ENCODE measurements at places on chromosomes 4 and X. TPM values are rescaled to one million over a fixed set of nuclear protein-coding genes. Genes with fewer than 3 reads are reported as not detected.

- DNase-seq = no peak
Observed at GRCh38 chr4:4460759-4461158, 73.9 kb downstream of the NSG1 start.

DNA sequence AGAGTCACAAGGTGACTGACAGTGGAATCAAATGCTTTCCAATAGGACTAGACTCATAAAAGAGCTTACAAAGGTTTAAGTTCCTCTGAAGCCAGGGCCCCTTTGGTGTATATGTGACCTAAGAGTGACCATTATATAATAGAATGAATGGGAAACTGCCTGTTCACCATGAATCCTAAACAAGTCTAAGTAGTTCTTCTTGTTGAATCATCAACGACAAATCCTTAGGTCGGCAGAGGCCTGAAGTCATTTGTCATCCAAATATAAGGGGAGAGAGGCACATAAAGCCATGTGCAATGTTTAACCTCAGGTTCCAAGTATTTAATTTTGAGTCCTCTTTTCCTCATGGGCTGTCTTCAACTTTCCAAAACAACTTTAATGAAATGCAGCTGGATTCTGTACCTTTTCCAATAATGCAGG, 122.4 kb downstream of the RASL11B start:
- DNase-seq = no peak

GRCh38 chrX:132776486-132777210, 181.8 kb downstream of the HS6ST2 start:
- no peak for DNase-seq

DNA sequence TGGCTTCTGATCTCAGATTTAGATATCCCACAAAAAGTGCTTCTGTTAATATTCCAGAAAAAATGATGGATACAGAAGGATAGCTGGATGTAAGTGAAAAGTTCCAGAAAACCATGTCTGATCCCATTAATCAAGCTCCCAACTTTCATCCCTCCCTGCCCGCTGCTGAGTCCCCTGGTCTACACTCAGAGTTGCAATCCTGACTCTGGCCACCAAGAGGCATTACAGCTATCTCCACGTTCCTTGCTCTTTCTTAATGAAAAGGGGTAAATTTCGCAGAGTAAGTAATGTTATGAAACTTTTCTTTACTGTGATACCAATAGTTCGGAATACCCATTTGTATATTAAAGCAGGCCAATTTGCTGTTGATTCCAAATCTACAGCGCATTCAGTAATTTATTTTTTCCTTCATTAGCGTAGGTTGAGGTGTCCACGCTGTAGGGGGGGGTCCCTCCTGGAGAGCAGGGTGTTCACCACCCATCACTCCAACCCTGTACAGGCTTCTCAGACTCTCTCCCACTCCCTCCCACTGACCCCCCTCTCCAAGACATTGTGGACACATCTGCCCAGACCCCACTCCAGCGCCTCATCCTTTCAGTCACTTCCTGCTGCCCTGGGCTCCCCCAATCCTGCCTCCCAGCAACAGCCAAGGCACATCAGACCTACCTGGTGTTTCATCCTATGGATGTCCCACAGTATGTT, 55.1 kb downstream of the RAB40A start:
- peak; percentile 52 for DNase-seq

Gene ZNF630
- total RNA-seq = 1.6 TPM

- DNase-seq = no peak
Observed at GRCh38 chr4:186684889-186685309, 38.8 kb downstream of the FAT1 start.

DNA sequence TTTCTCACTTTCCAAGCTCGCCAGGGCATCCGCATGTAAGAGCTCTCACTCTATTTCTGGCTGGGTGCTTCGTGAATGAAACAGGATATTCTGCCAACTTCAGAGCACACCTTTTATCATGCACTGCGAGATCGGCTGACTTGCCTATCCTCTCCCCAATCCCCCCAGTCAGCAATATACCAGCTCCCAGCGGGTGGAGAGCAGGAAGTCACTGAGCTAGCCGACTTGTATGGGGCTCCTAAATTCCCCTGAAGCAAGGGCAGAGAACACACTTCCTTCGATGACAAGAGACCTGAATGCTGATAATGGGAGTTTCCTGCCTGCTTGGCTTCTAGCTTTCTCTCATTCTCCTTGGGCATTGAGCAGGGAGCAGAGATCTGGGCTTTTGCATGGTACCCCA, 33.8 kb upstream of the MAMLD1 start:
- no peak for DNase-seq

Gene ELF4
- total RNA-seq = 10.5 TPM

DNA sequence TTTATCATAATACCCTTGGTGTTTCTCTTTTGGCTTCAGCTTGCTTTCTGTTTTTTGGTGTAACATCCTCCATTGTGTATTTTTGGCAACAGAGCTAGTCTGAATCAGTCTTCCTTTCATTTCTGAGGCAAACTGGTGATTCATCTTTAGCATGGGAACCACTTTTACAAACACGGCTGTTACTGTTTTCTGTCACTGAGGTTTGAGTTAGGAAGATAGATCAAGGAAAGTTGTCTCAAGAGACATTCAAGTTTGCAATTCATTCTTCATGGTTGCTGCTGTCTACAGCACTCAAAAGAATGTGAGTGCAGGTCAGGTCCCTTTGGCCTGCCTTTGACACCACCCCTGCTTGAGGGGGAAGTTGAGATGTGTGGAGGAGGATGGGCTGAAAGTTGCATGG, 36.3 kb downstream of the IL21 start:
- DNase-seq = no peak

GRCh38 chr4:53943345-53944085, 120.9 kb downstream of the CHIC2 start:
- DNase-seq = no peak

GRCh38 chrX:76555816-76556215, 128.3 kb downstream of the MAGEE1 start:
- DNase-seq = peak; percentile 45
